Brain pericyte (primary cell): ENCODE measurements at places on chromosomes 11 and 22.

GRCh38 chr11:69463181-69463994 is 18.1 kb upstream of the LINC01488 start:
- DNase-seq = no peak

DNA sequence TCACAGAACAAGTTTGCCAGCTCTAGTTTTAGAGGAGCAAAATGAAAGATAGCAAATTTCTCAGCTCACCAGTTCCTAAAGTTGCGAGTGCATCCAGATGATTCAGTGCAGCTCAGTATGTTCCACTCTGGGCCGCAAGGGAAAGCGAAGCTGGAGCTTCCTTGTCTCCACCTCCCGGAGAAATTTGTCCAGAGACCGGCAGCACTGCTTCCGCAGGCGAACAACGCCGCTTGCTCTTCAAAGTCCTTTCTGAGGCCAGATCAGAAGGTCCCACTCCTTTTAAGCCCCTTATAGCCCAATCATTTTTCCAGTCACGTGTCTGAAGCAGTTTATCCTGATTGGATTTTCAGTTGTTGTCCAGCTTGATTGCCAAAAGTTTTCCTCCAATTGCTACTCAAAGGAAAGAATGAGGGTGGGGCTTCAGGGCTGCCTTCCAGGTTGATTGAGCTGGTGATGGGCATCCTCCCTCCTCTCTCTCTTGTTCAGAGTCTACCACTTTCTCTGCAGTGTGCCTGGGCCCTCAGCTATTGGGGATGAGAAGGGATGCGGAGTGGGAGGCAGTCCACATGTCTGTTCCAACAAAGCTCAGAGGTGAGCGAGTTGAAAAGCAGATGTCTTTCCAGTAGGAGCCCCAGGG is at the start of gene ZNF280A:
Gene ZNF280A, minus strand, starts transcription at position 251 of the 637 bp plus-strand sequence. CDS start 4,640 bp downstream, outside the sequence.
- no peak for DNase-seq

DNA sequence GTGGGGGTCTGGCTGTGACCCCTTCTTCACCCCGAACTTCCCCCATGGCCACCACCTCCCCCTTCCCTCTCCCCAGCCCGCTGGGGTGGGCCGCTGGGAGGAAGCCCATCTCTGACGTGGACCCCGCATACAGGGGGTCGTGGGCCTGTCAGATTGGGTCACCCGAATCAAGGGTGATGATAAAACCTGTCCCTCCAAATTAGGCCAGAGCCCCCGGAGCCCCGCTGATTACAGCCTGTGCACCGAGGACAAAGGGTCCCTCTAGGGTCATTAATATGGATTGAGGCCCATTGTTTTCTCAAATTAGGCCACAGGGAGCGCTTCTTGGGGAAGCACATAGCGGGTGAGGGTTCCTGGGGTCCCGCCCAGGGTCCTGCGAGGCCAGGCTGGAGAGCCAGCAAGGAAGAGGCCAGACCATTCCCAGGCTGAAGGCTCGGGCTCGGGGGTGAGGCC is 4.9 kb upstream of the LINC01488 start:
- no peak for DNase-seq

DNA sequence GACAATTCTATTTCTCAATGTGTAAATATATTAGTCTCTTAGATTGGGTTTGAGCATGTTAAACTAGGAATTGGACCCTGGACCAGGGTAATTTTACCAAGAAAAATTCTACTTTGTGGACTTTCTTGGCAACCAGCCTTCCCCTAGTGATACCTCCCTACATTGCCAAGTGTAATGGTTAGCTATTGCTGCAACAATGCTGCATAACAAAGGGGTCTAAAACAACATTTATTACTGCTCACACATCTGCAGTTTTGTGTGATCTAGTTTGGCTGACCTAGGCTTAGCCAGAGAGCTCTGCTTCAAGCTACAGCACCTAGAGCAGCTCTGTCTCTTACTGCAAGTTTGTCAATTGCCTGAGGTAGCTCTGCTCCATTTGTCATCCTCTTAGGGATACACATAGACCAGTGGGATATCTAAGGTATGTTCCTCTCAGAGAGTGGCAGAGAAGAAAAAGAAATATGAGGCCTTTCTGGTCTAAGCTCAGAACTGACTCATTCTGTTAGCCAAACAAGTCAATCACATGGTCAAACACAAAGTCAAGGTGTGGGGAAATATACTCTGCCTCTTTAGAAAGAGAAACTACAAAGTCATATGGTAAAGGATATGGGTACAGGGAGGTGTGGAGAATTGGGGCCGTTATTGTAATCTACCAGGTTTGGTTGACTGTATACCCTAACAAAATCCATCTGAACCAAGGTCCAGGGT is 2.0 kb upstream of the LAYN start:
- no peak for DNase-seq

DNA sequence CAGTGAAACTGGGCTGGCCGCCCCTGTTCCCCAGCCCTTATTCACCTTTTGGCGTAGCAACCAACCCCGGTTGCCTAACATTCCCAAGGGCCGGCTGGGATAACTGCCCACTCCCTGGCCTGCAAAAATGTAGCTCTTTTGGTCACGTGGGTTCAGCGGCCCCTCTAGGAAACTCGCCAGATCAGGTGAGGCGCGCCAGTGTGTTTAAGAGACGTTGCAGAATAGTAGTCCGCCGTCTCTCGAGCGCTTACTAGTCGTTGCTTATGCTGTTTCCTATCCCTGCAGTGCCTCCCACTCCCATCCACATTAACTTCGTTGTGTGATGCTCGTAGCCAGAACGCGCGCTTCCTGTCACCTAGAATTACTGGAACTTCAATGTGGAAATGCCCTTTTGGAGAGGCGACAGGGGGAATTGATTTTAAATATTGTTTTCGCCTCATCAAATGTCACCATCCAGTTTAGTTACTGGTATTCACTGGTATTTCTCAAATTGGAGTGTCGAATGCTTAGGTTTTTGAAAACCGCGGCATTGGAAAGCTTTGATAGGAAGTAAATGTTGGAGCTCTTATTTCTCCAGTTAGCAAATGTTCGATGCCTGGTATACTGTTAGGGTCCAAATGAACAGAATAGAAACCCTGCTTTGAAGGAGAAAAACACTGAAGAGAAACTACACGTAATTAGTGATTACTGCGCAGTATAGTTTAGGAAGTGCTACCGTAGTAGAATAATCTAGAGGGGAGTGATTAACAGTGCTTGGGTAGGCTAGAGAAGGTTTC is 823 bp downstream of the CEP57 start:
- peak; percentile 7 for DNase-seq

DNA sequence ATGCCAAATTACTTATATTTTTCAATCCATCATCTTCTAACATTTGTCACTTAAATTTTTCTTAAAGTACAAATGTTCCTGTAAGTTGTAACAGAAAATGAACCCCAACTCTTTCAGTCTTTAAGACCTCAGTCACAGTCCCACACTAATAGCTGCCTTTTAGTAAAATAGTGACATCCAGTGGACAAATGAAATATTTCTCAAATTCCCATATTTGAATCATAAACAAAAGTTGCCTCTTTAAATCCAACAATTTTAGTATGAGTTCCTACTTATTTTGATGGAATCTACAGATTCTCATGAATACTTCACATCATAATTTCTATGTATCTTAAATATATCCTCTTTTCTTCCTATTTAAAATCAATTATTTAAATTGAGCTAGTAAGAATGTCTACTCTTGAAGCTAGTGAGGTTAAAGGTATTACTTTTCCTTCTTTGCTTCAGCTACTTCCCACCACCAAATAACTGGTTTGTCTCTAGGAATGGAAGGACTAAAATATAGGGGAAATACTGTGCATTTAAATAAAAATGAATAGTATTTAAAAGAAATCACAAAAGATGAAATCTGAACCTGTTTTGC is 9.2 kb downstream of the LIN7C start:
- DNase-seq = no peak

DNA sequence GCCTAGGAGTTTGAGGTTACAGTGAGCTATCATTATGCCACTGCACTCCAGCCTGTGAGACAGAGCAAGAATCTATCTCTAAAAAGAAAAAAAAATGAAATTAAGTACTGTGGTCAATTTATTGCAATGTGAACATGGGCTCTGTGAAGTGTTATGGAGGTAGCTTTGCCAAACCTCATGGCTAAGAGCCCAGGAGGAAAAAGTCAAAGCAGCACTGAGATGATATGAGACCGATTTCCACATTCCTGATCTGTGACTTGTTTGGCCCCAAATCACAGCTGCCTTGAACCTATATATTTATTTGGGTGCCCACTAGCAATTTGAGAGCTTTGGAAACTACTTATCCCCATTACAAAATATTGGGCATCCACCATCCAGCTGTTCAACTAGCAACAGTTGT is 29.8 kb upstream of the TMEM135 start:
- no peak for DNase-seq

GRCh38 chr11:34052608-34053160 is 1.2 kb downstream of the CAPRIN1 start:
- DNase-seq = no peak

DNA sequence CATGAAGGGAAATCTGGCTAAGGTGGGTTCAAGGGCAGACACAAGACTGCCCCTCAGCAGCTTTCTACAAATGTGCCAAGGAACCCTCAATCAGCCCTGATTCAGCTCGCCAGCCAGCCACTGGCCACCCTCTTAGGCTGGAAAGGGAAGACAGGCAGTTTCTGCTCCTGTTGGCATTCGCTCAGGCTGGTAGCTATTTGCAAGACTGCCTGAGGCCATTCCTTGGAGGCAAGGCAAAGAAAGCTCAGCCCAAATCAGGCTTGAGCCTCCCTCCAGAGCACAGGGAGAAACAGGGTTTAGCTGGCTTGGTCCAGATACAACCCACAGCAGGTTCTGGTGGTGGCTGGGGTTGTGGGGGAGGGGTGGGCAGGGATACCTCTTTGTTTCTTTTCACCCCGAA is 19.2 kb downstream of the TP53I11 start:
- DNase-seq = no peak

GRCh38 chr11:44257338-44258189 is 52.4 kb downstream of the ALX4 start:
- no peak for DNase-seq

DNA sequence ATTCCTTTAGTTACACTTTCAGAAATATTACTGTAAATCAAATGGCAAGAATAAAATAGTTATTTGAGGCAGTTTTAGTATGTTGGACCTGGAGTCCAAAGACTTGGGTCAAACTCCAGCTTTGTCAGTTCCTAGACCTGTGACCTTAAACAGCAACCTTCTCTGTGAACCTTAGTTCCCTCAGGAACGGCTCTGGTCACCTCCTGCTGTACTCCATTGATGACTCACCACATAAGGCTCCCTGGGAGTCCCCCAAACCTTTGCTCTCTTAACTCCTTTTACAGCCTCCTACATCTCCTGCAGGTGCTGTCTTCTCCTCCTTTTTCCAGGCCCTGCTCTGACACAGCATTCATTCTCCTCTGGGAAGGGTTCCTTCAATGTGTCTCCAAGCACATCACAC is 29.1 kb downstream of the LIMK2 start:
- no peak for DNase-seq

- DNase-seq = no peak
Measured at GRCh38 chr11:10294290-10294953, 403 bp upstream of the SBF2 start.

DNA sequence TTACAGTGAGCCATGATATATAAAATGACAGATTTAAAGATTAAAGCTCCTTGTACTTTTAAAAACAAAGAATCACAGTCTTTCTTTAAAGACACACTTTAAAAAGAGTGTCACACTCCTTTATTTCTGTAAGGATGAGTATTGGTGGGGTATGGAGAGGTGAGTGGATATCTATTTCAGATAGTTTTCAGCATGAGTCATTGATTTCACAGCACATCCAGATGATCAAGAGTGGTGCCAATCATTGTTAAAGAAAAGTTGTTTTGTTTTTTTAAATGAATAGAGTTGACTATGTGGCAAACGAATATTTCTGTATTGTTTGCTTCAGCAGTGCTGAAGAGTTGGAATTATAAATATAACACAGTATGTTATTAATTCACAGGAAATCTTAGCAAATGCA is 52.5 kb downstream of the FAR1 start:
- DNase-seq = no peak

- no peak for DNase-seq
Measured at GRCh38 chr11:3165152-3165705, at the start of gene OSBPL5. Gene OSBPL5 (minus strand): TSS chr11:3165310. CDS start chr11:3129148, 36,162 bp downstream.

DNA sequence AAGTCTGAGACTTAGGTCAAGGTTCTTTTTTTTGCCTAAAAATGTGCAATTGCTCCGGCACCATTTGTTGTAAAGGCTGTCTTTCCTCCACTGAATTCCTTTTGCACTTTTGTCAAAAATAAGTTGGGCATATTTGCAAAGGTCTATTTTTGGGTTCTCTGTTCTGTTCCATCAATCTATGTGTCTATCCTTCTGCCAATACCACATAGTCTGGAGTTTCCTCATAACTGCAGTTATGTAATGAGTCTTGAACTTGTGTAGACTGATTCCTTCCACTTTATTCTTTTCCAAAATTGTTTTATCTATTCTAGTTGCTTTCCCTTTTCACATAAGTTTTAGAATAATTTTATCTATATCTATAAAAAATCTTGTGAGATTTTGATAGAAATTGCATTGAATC is 6.7 kb downstream of the KCNJ5 start:
- no peak for DNase-seq

- DNase-seq = no peak
Measured at GRCh38 chr11:32421992-32422391, 13.3 kb downstream of the WT1 start.

GRCh38 chr11:68351450-68352275 is 39.3 kb downstream of the LRP5 start:
- no peak for DNase-seq

DNA sequence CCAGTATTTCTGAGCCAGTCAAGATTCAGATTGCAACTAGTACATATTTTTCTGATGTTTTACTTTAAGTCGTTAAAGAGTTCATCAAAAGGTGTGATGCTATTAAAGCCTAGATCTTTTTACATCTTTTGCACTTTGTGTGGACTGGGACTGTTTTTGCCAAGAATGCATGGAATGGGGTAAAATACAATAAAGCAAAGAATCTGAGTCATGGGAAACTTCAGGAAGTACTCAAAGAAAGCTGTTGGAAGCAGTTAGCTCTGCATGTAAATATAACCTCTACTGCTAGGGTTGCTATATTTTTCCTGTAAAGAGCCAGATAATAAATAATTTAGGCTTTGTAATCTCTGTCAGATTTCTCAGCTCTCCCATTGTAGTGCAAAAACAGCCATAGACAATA is 20.9 kb downstream of the ATXN10 start:
- DNase-seq = no peak

GRCh38 chr11:128752379-128752778 is 58.5 kb downstream of the FLI1 start:
- DNase-seq = no peak
